ENCODE measurements at places on chromosomes 7 and 10.

GRCh38 chr7:111459757-111460280 lies 102.5 kb downstream of the IMMP2L start:
- no peak for ATAC-seq

GRCh38 chr7:79555571-79555970 lies 102.1 kb upstream of the MAGI2 start:
- no peak for ATAC-seq

GRCh38 chr10:90007226-90007625 lies 305.8 kb downstream of the KIF20B start:
- ATAC-seq = no peak

DNA sequence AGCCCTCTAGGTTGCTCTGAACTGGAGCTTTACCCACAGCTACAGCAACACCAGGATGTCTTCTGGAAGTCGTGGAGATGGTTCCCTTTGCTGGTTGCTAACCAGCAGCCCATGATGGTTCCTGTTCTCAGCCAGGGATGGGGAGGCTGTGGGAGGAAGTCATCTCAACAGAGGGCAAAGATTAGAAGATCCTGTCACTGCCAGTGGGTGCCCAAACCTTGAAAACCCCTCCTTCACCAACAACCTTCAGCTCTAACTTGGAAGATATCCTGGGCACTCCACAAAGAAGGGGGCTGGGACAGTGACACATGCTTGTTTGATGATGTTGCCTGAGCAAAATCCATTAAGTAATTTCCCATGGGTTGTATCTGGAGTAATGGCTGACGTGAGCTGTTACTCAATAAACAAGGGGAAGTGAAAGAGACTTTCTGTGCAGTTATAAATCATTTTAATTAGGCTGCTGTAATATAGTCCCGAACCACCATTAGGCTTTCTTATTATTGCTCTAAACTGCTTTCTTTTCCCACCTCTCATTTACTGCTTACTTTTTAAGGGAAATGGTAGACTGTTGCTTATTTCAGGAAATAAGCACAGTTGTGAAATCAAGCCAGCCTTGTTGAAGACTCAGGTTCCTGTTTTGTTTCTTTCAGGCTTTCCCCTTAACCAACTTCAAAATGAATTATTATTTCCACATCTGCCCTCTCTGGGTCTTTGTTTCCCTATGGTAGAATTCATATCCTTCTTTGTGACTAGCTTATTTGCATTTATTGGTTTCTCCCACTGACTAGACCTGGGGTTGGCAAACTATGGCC lies 124.8 kb downstream of the PPP1R17 start:
- no peak for ATAC-seq

DNA sequence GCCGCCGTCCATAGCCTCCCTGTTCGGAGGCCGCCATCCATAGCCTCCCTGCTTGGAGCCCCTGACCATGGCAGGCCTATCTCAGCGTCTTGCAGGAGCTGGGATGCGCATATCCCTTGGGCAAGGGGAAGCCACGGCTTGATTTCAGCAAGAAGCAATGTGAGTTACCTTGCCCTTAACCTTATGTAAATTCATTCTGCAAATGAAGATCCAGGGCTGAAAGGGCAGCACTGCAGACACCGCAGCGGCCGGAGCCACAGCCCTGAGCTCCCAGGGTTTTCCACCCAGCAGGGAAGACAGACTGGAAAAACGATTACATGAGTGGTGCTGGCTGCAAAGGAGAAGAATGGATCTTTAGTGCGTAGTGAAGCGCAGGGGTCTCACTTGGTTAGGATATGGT lies 95.8 kb downstream of the SEC61G start:
- ATAC-seq = no peak

GRCh38 chr7:148964483-148965267 lies 63.6 kb downstream of the PDIA4 start:
- ATAC-seq = no peak

- no peak for ATAC-seq
Observed at GRCh38 chr7:18624459-18624858, 128.9 kb downstream of the HDAC9 start.

- ATAC-seq = no peak
Observed at GRCh38 chr7:17369691-17370426, 71.4 kb downstream of the AHR start.

All from stimulated activated memory B cell treated with anti-CD40 and anti-IgM and Interleukin-4, amounts not matched to agents 10 μg/mL and 1 μg/mL and 100 μg/mL, for 72 hours (primary cell).